Ovary (tissue), 10 donors: ENCODE measurements at places on chromosomes 5 and 9. TPM values are rescaled to one million over a fixed set of nuclear protein-coding genes. Genes with fewer than 3 reads are reported as not detected.

The LPAR1 gene
- 16.0 TPM for total RNA-seq

- no peak for DNase-seq
Observed at GRCh38 chr5:72779520-72779919, 36.9 kb upstream of the TNPO1 start.

GRCh38 chr5:123265551-123265950, 157.7 kb downstream of the CEP120 start:
- DNase-seq = no peak

DNA sequence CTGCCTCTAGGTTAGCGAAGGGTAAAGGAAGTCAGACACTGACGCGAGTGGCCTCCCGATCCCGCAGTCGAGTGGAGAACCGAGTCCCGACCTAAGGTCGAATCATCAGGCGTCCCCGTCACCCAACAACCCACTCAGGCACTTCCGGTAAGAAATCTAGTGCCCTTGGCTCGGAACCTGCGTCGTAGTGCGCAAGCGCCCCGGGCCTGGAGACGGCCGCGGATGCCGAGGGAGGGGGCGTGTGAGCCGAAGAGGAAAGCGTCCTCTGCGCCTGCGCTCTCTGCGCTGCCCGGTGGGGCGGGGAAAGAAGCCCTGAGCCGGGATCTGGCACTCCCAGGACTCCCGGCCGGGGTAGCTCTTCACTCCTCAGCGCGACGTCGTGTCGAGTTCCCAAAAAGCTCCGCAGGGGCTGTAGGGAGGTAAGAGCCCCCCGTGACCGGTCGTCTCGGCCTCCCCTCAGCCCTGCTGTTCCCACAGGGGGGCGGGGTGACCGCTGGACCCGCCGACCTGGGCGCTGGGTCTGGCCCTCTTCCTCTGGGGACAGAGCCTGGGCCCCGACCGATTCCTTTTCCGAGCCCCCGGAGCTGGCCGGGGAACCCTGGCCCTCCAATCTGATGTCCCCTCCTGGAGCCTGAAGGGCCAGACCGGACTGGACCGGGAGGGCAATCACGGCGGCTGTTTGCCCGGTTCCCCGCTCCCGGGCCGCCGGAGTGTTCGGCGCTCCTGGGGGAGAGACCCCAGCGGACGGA, at the start of gene ZFYVE16:
Gene ZFYVE16, plus strand, starts transcription at position 330 of the 749 bp plus-strand sequence. CDS start 26,084 bp downstream, outside the sequence.
- peak; percentile 99 for DNase-seq

The PIP5K1B gene
- total RNA-seq = 1.4 TPM

- no peak for DNase-seq
Observed at GRCh38 chr5:172029876-172030275, 23.4 kb upstream of the FBXW11 start.

The GZMA gene
- total RNA-seq = 1.8 TPM

- DNase-seq = no peak
Observed at GRCh38 chr5:132425009-132425937, 55.8 kb downstream of the SLC22A5 start.

The RGS7BP gene
- 1.4 TPM for total RNA-seq

- DNase-seq = no peak
Observed at GRCh38 chr9:131668439-131669268, 71.2 kb downstream of the RAPGEF1 start.

DNA sequence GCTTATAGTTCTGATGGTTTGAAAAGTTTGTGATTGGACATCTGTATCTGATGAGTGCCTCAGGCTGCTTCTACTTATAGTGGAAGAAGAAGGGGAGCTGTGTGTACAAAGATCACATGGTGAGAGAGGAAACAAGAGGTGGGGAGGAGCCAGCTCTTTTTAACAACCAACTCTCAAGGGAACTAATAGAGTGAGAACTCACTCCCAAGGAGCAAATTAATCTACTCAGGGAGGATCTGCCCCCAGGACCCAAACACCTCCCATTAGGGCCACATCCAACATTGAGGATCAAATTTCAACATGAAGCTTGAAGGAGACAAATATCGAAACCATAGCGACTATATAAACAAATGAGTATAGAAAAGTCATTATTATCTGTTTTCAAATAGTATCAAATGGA, 64.7 kb upstream of the PRLR start:
- DNase-seq = no peak

The PCDHGA4 gene
- 5.7 TPM for total RNA-seq

DNA sequence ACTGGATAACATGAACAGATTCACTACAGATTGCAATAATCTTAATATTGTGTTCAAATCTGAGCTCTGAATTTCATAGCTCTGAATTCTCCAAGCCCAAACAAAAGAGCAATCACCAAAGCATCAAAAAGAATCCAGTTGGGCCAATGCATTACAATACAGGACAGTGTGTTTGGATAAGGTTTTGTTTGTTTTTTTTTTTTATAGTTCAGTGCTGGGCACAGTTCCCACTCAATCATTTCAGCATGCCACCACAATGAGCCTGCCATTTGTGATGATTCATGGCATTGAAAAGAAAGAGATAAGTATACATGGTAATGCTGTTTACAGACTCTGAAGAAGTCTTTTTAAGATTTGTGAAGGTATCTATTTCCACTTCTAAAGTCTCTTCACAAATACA, 1.7 kb upstream of the HTR1A start:
- DNase-seq = no peak

GRCh38 chr5:35487233-35488025, 130.2 kb upstream of the SPEF2 start:
- no peak for DNase-seq

DNA sequence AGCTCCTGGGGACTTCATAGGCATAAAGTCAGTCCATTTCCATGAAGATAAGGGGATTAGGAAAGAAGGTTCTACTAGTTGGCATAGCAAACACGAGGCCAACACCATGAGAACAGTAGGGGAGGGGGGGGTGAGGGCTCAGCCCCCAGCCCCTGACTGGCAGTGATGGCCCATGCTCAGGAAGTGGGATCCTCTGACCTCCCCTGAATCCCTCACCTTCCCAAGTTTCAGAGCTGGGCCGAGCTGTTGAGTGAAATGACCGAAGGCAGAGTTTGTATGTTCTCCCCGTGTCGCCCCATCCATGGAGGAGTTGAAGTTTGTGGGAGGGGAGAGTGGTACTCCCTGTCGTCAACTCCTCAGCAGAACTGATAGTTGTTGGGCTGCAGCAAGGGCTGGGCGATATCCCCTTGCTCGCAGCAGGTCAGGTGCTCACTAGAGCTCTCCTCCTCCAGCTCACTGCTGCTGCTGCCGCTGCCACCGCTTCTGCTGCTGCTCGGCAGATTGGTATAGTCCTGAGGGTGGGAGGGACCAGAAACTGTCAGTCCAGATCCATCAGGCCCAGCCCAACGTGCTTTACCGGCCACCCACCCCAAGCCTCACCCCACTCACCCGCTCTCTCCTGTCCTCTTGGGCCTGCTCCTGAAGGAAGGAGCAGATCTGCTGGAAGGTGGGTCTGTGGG, 32.5 kb downstream of the CSF1R start:
- DNase-seq = no peak

The PAX5 gene
- total RNA-seq = 0.28 TPM

The TMOD1 gene
- 64.0 TPM for total RNA-seq

GRCh38 chr9:127362829-127363228, 34.1 kb upstream of the SLC2A8 start:
- no peak for DNase-seq

DNA sequence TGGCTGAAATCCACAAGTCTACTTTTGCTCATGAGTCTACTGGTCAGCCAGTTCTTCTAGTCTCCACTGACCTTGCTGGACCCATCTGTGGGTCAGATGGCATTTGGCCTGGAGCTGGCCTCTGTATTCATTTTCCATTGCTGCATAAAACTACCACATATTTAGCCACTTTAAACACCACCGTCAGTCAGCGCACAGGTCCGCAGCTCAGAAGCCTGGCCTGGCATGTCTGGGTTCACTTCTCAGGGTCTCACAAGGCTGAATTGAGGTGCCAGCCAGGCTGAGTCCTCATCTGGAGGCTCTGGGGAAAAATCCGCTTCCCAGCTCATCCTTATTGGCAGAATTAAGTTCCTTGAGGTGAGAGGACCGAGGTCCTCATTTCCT, 54.7 kb downstream of the BARX1 start:
- DNase-seq = no peak

The CHSY3 gene
- total RNA-seq = 1.5 TPM

The OR13J1 gene
- not detected for total RNA-seq

DNA sequence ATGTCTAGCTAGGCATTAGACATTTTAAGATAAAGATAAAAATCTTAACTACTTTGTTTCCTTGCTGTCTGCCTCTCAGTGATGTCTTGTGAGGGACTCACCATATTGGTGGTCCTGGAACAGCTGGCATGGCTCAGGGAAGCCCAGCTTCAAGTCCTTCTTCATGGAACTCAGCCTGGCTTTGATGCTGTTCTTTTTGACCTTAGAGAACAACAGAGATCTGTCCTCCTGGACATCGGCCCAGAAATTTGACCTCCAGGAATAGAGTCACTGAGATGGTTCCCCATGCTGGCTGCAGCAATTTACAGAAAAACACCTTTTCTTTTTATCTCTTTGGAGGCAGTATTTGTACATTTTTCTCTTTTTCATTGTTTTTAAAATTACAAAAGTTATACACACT, 235.5 kb upstream of the WWC1 start:
- DNase-seq = no peak

DNA sequence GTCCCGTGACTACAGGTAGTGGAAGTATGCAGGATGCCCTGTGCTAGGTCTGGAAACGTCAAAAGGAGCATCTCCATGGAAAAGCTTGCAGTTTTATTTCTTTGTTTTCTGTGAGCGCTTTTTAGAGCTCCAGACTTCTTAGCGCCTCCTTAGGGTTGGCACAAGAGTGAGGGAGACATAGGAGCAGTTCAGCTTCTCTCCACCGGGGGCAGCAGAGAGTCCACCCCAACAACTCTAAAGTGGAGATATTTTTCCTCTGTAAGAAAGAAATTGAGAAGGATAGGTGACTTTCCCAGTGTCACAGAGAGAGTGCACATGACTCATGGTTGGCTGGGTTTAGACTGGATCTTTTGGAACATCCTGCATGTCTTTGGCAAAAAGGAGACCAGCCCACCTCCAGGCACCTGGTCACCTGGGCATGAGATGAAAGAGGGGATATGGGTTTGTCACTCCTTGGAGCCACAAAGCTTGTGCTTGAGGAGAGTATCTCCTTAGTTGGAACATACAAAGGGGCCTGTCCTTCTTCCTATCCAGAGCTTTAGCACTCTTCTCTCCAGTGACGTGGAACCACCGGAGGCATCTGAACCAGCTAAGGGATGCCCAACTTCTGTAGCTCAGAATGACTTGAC, 637.7 kb downstream of the SEMA5A start:
- DNase-seq = no peak

DNA sequence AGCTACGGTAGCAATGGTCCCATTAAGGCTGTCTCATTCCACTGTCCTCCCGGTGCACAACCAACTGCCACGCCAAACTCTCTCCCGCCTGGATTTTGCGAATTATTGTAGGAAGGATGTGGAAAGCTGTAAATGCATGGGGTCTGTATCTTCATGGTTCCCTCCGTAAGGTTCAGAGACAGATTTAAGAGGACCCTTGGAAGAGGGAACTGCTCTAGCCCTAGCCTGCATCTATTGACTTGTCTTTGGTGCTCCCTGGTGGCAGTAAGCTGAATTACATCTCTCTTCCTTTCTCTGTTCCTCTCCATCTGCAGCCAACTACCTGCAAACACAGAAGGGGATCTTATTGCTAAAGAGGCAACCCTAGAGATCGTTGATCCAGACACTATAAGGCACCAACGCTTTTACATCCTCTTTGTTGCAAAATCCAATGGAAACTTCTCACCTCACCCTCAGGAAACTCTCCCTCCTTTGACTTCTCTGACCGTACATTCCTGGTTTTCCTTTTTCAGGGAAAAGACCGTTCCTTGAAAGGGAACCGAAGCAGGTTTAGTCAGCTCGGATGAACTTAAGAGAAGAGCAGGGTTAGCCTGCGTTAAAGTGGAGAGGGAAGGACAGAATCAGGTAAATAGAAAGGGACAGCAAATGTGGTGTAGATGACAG, 11.9 kb downstream of the CAPSL start:
- DNase-seq = peak; percentile 10

The PCDHGA6 gene
- 8.7 TPM for total RNA-seq

The FGFR4 gene
- total RNA-seq = 24.1 TPM

DNA sequence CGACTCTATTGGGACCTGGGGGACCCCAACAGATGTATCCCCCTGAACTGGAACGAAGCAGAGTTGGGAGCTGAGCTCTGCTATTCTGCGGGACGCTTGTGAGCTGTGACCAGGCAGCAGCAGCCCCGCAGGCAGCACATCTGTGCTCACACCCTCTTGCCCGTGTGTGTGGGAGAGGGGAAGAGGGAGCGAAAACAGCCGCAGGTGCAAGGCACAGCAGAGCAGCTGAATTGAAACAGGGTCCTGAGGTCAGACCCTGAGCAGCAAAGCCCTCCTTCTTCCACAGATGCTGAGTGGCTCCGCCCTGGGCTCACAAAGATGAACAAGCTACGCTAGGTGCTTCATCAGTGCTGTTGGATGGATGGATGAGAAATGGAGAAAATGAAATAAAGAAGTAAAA, 198.7 kb downstream of the HSPA4 start:
- no peak for DNase-seq

The NUDCD2 gene
- 24.4 TPM for total RNA-seq

The RNF183 gene
- total RNA-seq = 0.38 TPM

The GPX3 gene
- total RNA-seq = 292 TPM

DNA sequence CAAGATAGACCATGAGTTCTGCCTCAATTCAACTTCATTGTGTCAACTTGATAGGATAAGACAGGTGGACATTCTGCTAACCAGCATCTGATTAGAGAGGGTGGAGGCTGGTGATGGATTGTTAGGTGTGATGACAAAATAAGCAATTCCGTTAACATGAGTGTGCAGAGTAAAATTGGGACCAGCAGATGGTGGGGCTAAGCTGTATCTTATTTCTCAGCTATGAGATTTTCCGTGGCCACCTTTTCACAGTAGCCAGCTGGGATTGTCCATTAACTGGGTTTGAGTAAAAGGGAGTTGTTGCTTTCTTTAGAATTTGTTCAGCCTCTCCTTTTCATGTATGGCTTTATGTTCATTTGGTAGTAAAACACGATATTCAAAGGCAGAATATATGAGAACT, 28.8 kb upstream of the TAL2 start:
- no peak for DNase-seq
